ENCODE measurements at places on chromosomes 6 and 20.

DNA sequence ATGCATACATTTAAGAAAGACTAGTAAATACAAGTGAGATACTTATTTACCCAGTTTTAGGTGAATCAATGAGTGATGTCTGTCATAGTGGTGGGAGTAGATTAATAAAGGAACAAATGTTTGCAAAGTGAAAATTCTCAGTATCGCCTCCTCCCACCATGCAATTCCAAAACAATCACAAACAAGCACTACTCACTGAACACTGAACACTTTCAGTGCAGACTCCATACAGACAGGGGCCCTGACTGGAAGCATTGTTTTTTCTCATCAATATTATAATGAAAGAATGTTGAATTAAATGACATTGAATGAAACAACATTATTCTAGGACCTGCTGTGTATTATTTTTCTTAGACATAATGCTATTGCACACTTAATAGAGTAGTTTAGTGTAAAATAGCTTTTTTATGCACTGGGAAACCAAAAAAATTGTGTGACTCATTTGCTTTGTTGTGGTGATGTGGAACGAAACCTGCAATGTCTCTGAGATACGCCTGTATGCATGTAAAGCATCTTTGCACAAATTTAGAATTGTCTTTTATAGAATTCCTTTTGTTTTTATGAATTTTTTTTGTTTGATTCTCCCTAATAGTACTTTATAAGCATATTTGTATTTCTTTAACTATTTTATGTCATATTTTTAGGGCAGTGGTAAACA lies 317.5 kb downstream of the UTRN start:
- DNase-seq: no peak

- DNase-seq: no peak
These were observed 166.5 kb downstream of the TSHZ2 start for GRCh38 chr20:53138454-53139262.

DNA sequence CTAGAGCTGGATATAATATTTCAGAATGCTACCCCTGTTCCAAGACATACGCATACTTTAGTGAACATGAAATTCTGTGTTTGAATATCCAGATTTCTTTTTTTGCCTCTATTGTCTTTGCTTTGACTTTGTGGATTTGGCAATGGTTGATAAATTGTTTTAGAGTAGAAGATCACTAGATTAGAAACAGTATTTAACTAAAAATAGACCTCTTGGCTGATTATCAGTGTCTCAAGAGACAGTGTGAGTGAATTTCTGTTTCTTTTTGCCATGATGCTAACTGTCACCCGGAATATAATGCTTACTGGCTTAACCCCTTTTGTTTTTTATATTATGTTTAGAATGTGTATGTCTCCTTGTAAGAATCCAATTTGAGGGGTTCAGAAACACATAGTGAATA lies 102.5 kb downstream of the PLCB1 start:
- no peak for DNase-seq

DNA sequence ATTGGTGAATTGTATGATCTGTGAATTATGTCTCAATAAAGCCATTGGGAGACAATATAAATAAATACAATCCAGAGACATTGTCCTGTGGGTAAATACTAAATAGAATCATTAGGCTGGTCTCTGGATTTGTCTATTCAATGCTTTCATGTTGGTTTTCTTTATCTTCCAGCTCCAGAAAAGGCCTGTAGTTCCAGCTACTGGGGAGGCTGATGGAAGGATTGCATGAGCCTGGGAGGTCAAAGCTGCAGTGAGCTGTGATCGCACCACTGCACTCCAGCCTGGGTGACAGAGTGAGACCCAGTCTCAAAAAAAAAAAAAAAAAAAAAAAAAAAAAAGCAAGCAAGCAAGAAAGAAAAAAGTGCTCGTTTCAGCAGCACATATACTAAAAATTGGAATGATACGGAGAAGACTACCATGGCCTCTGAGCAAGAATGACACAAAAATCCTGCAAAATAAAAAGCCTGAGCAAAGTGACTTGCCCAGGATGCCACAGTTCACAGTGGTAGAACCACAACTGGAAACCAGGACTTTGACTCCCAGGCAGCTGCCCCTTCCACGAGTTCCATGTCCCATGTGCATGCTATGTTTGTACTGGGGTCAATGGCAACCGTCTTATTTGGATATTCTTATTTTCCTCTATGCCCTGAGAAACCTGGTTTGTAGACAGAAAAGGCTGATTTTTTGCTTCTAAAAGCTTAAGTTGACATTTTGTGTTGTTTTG lies 33.6 kb upstream of the GMPR start:
- DNase-seq: no peak

DNA sequence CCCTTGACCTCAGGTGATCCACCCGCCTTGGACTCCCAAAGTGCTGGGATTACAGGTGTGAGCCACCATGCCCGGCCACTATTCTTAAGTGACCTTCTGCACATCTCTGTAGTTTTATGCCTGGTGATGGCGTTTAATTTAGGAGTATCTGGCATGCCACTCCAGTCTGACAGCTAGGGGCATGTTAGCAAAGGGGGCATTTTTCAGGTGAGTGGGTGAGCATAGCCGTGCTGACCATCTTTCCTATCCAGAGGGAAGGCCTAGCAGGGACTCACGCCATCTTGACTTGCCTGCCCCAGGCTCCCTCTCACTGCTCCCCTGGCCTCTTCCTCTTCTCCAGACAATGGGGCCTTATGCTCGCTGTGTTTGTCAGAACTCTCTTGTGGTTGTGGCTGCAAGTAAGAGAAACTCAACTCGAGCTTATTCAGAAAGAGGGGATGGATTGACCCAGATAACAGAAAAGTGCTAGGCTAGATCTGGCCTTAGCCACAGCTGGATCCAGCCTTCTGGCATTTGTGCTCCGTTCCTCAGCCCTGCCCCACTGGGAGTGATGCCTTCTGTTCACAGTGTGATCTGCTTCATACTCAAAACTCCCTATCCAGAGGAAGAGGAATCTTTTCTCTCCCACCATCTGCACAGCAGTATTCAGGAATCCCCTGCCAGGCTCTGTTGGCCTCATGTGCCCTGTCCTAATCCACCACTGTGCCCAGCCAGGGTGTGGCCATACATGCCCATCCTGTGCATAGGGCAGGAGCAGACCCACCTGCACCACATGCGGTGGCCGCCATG lies 174.5 kb upstream of the AKAP12 start:
- DNase-seq: no peak

DNA sequence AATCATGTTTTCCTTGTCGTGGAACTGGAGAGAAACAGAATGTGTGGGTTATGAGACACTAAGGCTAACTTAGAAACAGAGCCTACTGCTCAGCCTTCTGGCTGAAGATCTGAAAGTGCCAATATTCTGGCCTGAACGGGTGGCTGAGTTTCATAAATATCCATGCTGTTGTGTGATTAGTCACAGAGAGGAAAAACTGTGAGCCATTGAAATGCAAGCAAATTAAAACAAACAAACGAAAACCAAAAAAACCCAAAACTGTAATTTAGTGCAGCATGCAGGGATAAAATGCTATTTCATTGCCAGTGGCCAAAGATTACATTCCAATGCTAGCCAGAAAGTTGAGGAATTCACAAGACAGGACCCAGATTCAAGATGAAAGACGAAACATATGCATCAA lies 315.1 kb downstream of the UBE3D start:
- no peak for DNase-seq
